ENCODE measurements at places on chromosomes 5 and 9.

DNA sequence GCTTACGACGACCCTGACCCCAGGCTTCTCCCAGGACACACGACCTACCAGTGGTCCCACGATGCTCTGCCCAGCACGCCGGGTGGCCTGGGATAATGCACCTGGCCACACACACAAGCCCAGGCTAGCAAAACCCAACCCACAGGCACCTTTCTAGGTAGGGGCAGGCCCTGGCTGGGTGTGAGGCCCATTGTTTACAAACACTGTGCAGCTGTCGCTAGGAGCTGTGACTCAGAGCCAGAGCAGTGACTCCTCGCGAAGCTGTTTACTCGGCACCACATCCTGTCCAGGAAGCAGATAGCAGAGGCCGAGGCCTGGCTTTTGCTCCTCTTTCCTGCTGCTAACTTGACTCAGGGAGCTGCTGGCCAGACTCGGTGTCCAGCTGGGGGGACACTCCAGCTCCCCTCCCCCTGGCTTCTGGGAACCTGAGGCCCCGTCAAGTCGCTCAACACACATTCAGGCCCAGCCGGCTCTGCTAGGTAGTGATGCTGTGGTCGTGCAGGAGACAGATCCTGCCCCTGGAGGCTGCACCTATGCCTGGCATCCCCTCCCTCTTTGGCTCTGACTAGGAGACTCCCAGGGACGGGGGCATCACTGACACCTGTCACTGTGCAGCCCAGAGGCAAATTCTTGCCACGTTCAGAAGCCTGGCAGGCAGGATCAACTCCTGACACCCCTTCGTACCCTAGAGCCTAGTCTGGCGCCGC lies 12.8 kb upstream of the RALGDS start:
- DNase-seq = peak; percentile 78

DNA sequence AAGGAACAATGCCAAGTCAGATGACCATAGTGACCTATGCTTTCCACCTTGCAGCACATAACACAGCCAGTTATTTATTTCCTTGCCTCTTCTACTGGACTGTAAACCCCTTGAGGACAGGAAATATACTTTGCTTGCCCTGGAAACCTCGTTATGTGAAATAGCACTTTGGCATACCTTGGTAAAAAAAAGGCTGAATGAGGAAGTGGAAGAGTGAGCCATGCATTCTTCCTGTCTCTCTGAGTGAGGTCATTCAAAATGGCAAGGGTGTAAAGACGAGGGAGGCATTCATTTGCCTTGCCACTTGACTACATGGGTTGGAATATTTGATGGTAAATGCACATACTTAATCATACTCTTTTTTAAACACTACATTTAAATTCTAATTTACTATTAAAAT lies 42.8 kb upstream of the SVEP1 start:
- DNase-seq = no peak

DNA sequence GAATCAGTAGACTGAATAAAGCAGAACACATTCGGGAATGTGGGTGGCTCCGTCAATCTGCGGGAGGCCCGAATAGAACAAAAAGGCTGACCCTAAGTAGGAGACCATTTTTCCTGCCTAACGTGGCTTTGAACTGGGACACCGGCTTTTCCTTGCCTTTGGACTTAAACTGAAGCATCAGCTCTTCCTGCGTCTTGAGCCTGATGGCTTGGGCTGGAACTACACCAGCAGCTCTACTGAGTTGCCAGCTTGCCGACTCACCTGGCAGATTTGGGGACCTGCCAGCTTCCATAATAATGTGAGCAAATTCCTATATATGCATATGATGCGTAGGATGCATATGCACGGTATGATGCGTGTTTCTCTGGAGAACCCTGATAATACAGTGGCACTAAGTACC lies 111.3 kb downstream of the DAPK1 start:
- DNase-seq = no peak

DNA sequence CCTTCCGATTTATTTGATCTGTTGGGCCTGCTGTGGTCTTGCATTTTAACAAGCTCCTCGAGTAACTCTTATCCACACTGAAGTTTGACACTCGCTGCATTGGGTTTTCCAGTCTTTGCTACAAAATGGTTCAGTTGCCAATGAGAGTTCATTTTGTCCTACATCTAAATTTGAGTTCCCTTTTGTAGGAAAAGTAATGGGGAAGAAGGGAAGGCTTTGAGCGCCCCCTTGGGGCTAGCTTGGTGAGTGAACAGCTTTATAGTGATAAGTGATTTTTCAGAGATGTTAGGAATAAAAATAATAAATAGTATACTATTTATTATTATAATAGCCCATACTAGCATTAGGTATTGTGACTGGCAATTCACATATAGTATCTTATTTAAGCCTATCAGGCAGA lies 89.9 kb upstream of the GNAQ start:
- DNase-seq = no peak

GRCh38 chr9:21831841-21832509 lies 29.5 kb downstream of the MTAP start:
- peak; percentile 24 for DNase-seq

DNA sequence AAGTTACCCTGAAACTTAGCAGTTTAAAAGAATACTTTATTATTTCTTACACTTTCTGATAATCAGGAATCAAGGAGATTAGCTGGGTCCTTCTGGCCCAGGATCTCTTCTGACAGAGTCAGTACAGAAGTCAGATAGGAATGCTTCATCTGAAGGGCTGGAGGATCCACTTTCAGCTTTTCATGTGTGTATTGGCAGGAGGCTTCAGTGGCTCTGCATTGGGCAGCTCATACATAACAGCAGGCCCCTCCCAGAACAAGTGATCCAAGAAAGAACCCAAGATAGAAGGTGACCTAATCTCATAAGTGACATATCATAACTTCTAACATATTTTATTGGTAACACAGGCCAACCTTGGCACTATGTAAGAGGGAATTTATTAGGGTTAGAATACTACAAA lies 258.4 kb downstream of the HCN1 start:
- no peak for DNase-seq

DNA sequence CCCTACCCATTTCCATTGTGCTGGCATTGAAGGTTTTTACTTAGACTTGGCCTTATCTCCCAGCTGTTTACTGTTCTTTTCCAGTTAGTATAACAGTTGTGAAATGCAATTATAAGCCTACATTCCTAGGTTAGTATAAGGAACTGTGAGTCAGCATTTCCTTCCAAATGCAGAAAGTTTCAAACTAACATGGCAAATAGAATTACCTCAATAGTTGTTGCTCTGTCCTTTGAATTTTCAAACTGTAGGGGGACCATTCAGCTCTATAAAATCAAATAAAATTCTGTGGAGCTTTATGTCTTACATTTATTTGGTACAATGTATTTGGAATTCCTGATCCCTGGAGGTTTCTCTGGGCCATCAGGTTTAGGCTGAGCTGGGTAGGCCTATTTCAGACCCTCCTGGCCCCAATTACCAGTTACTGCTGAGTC lies 47.2 kb downstream of the ARHGEF28 start:
- no peak for DNase-seq

DNA sequence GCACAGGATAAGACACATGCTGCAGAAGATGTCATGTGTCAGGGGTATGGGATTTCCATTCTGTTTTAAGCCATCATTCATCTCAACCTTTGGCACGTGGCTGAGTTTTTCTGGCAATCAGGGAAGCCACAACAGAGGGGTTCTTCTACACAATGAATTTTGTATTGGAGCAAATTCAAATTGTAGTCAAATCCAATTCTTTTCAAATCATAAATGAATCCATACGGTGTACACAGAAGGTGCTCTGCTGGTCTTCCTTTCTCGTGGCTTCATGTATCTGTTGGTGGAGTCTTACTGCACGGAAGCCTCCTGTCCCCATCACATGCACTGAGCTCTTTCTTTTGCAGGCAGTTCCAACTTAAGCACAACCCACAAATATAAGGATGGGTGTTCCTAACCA lies 436.7 kb upstream of the DAP start:
- DNase-seq = no peak

GRCh38 chr9:115632391-115632790 lies 514.4 kb upstream of the TNC start:
- DNase-seq = no peak

DNA sequence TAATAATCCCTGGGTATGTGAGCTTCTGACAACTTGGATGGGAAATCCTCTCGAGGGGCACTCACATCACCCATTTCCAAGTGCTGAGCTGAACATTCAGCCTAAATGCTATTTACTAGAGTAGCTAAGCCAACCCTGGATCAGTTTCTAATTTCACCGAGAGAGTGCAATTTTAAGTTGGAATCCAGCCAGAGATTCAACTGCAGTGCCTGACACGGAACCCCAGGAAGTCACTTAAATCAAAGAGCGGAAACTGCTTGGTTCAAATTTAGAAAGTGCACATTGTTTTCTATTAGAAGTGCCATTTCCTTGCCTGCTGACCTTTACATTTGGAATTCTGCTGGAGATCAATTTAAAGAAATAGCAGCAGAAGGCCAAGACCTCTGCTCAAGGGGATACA lies 8.8 kb downstream of the SPRY4 start:
- DNase-seq = no peak

DNA sequence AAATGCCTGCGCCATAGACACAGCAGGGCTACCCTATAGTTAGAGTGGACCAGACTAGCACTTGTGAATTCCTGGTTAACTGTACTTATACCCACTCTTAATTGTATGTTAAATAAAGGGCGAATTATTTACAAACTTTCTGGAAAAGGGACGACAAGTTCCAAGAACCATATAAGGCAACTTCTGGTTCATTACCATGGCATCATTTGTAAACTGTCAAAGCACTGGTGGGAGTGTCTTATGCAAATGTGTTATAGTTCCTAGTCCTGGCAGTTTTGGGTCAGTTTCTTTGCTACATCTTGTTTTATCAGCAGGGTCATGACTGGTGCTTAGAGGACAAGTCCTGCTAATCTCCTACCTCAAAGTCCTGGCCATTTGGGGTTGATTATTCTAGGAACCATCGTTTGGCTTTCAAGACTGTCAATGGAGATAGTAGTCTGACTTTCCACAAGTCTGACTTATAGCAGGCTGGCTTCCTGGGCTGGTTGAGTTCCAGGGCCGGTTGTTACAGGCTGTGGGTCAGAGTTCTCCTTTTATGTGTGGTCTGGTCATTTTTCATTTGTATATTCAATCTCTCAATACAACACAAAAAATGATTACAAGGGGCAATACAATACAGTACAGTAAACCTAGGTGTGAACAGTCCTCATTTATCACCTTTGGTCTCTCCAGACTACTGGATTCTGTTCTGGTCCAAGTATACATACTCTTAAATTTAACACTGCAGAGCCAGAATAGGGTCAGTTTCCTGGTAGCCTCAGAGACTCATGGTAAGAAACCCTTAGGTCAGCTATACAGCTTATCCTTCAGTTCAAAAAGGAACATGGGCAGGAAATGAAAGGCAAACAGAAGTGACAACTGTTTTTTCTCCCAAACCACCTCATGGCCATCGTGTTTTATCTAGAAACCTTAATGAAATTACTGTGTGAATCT lies 8.3 kb upstream of the CFAP95 start:
- no peak for DNase-seq

GRCh38 chr9:132586830-132587591 lies 4.6 kb downstream of the BARHL1 start:
- no peak for DNase-seq

DNA sequence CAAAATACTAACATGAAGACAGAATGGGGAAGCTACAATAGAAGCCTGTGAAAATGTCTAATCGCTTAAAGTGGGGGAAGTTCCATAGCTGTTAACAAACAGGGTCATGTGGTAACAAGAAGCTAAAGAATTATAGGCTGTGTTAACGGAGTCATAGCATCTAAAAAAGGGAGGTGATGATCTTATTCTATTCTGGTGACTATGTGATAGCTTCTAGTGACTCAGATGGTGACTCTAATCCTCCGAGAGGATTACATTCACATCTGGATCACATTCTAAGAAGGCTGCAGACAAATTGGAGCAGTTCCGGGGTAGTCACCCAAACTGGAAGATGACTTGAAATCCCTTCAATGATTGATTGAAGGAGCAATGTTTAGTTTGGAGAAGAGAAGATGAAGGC lies 142.1 kb downstream of the LIFR start:
- no peak for DNase-seq

DNA sequence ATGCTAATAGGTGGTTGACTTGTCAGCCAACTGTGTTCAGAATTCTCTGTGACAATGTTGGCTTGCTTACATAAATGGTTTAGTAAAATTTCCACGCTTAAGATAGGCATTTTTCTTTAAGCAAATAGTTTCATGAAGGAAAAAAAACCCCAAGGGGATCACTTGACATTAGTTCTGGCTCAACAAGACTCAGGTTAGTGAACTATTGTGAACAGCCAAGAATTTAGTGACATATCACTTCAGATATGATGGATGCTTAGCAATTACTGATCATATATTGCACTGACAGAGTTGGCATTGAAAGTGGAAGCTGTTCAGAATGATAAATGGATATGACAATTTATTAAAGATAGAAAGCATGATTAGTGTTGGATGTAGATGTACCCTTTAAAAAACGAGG lies 218.5 kb downstream of the TMEM232 start:
- no peak for DNase-seq

- DNase-seq = no peak
Measured at GRCh38 chr5:89030798-89031197, 147.8 kb upstream of the MEF2C start.

DNA sequence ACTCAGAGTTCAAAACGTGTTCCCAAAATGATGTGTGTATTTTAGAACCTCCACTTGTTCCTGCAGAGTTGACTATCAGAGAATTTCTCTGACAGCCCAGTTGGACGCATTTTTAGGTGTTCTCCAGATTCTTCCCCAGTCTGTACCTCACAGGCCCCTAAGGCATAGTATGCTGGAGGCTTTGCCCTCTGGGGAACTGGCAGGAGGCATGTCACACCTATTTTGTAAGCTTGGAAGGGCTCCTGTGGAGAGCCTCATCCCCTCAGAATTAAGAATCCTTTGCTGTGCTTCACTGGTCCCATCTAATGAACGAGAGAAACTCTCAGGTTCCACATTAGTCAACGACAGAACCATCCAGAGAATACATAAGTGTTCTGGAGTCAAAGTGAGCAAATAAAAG lies 144.1 kb upstream of the SLC30A5 start:
- no peak for DNase-seq

DNA sequence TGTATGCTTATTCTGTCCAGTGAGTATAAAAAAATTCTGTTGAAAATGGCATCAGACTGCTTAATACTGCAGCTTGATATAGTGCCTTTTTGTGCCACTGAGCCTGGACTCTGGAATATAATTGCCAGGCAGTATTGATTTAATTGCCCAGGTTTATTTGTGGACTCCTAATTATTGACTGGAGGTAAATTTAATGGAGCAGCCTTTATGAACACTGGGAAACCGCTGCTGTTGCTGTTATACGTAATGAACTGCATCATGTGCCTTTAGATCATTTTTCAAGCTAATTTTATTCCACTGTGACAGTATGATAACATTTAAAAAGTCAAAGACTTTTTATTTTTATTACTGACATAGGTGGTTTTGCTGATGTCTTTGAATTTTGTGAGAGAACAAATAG lies 90.2 kb upstream of the SH3GL2 start:
- DNase-seq = no peak

- no peak for DNase-seq
Measured at GRCh38 chr9:38010918-38011704, 57.9 kb downstream of the SHB start.
